ENCODE measurements at places on chromosomes 2 and 18.

GRCh38 chr2:212311807-212312404 lies 226.7 kb downstream of the ERBB4 start:
- DNase-seq = no peak

GRCh38 chr2:181466661-181467576 lies 9.7 kb downstream of the ITGA4 start:
- DNase-seq = peak; percentile 65

DNA sequence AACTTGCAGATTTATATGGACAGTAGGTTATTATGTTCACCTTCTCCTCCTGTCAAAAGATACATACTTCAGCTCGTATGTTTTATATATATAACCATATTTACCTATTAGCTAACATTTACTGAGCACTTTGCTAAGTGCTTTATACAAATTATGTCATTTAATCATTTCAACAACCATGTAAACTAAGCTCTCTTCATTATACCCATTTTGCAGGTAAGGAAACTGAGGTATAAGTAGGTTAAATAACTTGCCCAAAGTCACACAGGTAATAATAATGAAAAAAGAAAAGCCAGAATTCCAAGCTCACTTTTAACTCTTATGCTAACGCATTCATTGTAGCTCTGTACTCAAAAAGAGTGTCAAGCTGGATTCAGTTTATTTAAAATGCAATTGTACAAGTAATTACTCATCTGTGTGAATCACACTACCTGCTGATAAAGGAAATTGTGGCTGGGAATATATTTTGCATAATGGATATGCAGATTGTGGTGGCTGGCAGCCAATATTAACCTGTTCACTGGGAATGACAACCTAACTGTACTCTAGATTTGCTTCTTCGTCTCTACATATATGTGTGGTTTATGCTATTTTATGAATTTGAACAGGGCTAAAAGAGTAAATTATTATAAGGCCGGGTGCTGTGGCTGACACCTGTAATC lies 20.6 kb downstream of the SLC16A14 start:
- DNase-seq = no peak

DNA sequence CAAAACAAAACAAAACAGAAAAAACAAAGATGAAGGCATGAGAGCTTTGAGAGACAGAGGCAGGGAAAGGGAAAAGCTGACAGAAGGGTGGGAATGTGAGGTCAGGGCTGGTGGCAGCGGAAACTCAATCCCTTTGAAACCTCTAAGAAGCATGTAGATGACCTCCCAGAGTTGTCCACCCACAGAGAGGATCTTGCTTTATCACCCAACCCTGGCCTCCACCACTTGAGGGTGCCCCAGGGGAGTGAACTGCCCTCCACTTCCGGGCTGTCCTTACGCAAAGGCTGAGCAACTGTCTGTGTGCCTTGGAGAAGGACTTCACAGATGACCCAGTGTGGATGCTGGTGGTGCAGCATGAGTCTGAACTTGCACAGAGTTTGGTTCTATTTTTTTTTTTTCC lies 26.7 kb downstream of the PDCL3 start:
- DNase-seq = no peak

DNA sequence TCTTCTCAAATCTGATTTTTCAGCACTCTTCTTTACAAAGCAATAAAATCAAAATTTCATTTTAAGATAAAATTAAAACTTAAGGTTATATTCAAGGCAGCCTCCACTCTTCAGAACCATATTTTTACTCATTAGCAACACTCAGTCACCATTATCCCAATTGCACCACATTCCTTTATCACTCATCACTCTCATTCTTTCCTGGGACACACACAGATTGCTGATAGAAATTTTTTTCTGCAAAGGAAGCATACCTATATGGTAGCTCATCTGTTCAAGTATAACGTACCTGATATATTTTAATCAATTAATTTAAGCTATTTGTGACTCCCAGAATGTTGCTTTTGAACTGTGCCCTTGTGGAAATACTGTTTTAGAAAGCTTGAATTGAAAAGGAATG lies 1559.3 kb upstream of the ZEB2 start:
- DNase-seq = no peak

GRCh38 chr2:237199577-237199976 lies 113.9 kb downstream of the COPS8 start:
- no peak for DNase-seq

DNA sequence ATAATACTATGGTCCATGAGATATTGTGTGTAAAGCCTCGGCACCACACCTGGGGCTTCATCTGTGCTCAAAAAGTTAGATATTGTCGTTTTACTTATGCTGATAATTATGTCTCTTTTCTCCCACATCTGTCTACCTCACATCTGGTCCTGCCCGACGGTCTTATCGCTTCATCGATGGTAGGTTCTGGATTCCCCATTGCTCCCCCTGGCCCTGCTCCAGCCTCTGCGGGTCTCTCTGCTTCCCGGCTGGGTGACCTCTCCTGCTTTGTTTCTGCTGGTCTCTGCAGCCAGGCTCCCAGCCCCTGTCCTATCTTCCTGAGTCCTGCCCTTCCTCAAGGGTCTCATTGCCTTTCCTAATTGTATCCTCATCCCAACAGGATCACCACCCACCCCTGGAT lies 294.2 kb downstream of the NDUFA10 start:
- DNase-seq = no peak

- no peak for DNase-seq
Measured at GRCh38 chr2:222049946-222050345, 248.9 kb downstream of the PAX3 start.

GRCh38 chr2:111679202-111679601 lies 204.8 kb downstream of the ANAPC1 start:
- DNase-seq = no peak

GRCh38 chr2:145012214-145012670 lies 492.3 kb upstream of the ZEB2 start:
- DNase-seq = no peak

GRCh38 chr2:174332217-174332963 lies 2.4 kb upstream of the SP9 start:
- no peak for DNase-seq

GRCh38 chr18:31429623-31430022 lies 17.9 kb upstream of the DSG3 start:
- no peak for DNase-seq

DNA sequence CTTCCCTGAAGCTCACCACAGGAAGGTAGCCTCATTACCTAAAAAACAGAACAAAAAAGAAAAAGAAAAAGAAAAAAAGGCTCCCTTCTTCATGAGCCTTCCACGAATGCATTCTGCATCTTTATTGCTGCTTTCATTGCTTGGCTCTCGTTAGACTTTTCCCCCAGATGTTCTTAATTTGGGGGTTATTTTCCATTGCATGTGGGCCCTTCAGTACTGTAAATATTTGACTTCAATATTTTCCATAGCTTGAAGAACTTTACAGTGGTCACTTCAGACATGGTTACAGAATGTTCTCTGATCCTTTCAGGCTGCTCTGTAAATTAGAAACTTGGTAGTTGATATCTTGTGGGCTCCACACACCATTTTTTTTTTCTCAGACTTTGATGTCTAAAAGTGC lies 65.6 kb upstream of the COPS8 start:
- no peak for DNase-seq

GRCh38 chr2:224039080-224039769 lies at the start of gene SERPINE2:
SERPINE2 (minus strand) TSS chr2:224039286; CDS start chr2:224001900, 37,386 bp downstream.
- peak; percentile 62 for DNase-seq

DNA sequence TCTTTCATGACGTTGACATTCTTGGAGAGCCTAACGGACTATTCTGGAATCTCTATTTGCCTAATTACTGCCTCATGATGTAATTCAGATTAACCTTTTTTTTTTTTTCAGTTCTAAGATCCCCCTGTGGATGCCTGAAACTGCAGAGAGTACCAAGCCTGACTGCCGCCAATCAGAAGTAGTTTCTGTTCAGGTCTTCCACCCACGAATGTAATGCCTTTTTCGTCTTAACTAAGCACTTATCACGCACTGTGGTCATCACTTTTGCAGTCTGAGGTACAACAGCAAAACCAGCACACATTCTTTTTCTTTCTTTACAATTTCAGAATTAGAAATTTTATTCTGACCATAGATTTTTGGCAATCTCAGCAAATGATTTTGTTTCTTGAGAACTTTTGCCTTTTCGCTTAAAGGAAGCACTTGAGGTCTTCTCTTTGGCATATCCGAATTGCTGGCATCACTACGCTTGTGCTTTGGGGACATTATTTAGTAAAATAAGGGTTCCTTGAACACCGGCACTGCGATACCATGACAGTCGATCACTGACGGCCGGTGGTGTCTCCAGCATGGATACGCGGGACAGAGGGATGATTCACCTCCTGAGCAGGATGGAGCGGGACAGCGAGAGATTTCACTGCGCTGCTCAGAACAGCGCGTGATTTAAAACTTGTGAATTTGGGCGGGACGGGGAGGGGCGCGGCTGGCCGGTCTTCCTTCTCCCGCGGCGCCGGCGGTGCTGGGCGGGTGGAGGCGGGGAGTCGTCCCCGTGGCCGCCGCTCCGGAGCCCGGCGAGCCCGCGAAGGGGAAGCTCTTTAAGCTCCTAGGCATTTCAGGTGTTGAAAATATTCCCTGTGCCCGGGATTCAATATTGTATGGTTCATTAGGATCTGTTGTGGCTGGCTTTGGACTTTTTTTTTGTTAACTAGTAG lies 32.0 kb upstream of the GPR55 start:
- DNase-seq = peak; percentile 66

DNA sequence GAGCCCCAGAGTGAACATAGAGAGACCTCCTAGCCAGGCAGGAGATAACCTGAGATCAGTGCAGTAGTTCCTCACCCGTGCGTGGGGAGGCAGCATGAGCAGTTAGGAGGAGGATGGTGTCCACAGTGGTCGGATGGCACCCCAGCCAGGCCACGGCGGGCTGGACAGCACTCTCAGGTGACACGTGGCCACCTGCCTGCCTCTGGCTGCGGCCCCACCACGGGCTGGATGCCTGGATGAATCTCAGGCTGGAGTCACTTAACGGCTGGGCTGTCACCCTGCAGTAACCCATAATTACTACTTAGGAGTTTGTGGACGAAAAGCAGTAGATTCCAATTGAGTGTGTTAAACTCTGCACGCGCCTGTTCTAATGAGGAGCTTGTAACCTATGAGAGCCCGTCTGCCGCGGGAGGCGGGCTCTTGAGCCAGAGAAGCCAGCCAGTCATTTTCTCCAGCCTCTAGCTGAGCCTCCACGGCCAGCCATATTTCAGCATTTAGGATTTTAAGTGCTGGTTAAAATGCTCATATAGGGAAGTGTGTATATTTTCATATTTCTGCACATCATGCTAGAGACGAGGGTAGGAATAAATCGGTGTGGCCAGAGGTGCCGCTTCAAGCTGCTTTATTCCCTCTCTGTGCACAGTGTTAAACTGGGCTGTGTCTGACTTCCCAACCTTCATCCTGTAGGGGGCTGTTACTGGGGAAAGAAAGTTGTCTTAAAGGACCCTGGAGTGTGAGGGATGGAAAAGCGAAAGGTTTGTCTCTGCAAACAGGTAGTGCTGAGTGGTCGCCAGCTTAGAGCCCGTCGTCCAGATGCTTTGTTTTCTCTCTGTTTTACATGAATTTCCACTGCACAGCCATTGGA lies 144.0 kb downstream of the GLI2 start:
- no peak for DNase-seq

DNA sequence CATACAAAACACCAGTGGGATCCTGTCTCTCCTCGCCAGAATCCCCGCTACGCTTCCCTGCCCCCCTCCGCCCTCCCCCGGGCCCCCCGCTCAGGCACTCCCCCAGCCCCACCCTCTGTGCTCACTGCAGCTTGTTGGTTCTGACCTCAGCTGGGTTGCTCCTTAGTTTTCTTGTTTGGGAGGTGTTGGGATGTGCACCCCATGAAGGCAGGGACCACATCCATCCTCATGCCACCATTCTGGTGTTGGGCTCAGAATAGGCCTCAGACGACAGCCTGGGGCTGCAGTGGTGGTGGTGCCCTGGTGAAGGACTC lies 4.6 kb downstream of the SNED1 start:
- no peak for DNase-seq

DNA sequence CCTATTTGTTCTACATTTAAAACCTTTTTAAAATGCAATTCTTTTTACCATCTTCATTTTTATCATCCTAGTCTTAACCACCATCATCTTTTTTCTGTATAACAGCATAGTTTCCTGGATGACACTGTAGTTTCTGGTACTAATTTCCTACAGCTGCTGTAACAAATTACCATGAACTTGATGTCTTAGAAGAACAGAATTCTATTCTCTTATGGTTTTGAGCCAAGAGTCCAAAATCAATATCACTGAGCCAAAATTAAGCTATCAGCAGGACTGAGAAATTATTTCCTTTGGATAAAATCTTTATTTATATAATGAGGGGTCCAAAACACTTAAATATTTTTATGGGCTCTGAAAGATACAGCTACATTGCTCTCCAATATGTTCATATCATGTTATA lies 539.3 kb downstream of the METTL4 start:
- DNase-seq = no peak

DNA sequence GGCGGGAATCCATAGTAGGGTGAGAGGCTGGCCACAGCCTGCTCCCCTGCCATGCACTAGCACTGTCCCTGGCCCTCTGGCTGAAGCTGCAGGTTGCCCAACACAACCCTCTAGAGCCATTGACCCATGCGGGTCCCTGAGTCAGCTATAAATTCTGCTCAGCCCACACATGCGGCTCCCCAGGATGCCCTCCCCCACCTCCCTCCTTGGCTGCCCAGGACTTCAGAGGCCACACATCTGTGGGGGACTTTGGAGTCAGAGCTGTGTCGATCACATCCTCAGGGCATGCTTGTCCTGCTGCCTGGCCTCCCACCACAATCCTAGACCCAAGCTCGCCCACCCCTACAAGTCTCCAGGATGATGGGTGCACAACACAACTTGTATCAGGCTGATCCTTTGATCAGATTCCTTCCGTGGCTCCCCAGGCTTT lies 97.0 kb downstream of the TFCP2L1 start:
- no peak for DNase-seq
